ENCODE measurements at places on chromosomes 11 and 22.

- no peak for DNase-seq
Measured at GRCh38 chr11:68938088-68938487, 34.4 kb downstream of the IGHMBP2 start.

- no peak for DNase-seq
Measured at GRCh38 chr11:60910711-60911380, 3.1 kb upstream of the TMEM109 start.

GRCh38 chr11:122306831-122307391 is 190.9 kb upstream of the BLID start:
- DNase-seq, result no peak

DNA sequence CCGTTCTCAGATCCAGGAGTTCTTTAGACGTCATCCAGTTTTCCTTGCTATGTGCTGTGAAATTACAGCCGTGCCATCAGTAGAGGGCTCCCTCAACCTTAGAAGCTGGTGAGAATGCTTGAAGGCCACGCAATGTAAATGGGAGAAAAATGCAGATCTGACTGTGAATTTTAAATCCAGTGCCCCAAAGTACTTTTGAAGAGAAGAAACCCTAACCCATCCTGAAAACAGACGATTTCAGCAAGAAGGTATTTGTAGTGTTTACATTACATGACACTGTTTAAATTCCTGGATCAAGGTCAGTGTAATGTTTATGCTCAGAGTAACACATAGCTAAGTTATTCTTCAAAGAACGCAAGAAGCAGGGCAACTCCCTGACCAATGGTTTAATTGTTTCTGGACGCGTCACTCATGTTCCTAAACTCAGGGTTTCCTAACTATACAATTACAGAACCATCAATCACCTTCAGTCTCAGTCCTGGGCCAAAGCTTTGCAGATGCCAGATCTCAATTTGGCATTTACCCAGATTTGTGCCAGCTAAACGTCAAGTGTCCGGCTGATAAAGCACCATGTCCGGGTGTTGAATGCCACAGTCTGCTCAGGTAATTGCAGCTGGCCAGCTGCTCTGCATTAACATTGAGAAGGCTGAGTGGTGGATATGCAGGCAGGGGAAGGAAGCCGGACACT is 38.2 kb downstream of the ADAMTS8 start:
- no peak for DNase-seq

GRCh38 chr22:37039466-37039865 is 12.1 kb upstream of the KCTD17 start:
- DNase-seq, result no peak

GRCh38 chr22:37186228-37186996 is 1.6 kb downstream of the C1QTNF6 start:
- no peak for DNase-seq

- DNase-seq, result no peak
Measured at GRCh38 chr11:119850822-119851409, 121.9 kb upstream of the NECTIN1 start.

GRCh38 chr11:11626128-11626527 is 4.3 kb upstream of the GALNT18 start:
- no peak for DNase-seq
